ENCODE measurements at places on chromosomes 16 and 17.

GRCh38 chr17:81566461-81567126 is 14.4 kb upstream of the FAAP100 start:
- DNase-seq = no peak

GRCh38 chr16:73140929-73141328 is 93.0 kb upstream of the ZFHX3 start:
- DNase-seq = no peak

- no peak for DNase-seq
Observed at GRCh38 chr16:52676959-52677358, 130.0 kb upstream of the TOX3 start.

DNA sequence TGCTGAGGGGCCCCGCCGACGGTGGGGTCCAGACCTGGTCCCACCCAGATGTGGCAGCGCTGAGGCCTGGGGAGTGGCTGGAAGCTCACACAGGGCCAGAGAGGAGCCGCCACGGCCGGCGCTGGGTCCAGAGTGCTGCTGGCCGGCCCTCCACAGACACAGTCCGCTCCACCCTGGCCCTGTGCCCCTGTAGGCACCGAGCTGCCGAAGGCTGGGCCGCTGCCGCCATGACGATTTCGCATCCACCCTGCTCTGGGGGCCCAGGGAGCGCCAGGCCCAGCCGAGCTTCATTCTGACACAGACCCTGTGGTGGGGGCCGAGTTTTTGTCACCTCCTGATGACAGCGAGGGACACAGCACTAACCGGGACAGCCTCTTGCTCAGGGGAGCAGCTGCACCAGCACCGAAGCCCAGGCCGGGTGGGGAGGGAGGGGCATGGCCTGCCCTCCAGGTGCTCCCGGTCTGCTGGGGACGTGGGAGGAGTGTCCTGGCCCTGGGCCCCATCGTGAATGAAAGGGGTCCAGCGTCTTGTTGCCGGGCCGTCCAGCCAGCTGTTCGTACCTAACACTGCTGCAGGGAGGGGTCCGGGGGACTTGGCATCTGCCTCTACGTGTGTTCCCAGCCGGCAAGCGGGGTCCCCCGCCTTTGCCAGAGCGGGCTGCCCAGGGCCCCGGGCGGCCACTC is 27.1 kb upstream of the SSTR5 start:
- no peak for DNase-seq

DNA sequence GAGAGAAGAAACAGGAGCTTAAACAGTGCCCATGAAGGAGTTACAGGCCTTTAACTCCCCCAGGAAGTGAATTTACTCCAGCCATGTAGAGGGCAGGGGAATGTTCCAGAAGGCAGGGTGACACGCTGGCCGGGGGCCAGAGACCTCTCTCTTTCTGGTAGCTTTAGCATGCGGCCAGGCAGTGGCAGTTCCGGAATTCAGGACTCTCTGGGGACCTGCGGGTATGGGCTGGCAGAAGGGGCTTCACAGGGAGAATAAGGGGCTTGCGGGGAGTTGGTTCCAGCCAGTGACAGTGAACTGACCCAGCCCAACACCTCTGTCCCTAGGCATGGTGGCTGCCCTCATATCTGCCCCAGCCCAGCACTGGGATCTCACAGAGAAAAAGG is 40.0 kb downstream of the MYH3 start:
- DNase-seq = no peak

DNA sequence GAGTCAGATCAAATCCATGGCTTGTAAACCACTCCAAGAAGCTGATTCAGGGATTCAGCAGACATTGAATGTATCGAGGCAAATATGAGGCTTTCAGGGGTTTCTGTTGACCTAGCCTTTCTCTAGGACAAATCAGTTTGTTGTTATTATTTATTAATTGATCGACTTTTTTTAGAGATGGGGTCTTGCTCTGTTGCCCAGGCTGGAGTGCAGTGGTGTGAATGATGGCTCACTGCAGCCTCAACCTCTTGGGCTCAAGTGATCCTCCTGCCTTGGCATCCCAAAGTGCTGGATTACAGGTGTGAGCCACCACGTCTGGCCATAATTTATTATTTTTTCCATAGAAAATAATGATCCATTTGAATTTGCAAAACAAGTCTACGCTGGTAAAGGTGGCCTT is 27.0 kb downstream of the LAT start:
- DNase-seq = no peak

- peak; percentile 58 for DNase-seq
Observed at GRCh38 chr17:66906321-66907278, 57.9 kb upstream of the CACNG4 start.

All from activated CD8-positive, alpha-beta memory T cell treated with anti-CD3 and anti-CD28 coated beads, Interleukin-2, amount 50 U/mL, for 4 hours (primary cell).